ENCODE measurements at places on chromosomes 1 and 21. TPM values are rescaled to one million over a fixed set of nuclear protein-coding genes. Genes with fewer than 3 reads are reported as not detected.

The LAMC2 gene
- total RNA-seq: 2.3 TPM

The CNR2 gene
- total RNA-seq: not detected

The IRF6 gene
- 1.8 TPM for total RNA-seq

The ROR1 gene
- 9.7 TPM for total RNA-seq

The SLC25A24 gene
- total RNA-seq: 42.3 TPM

The DDR2 gene
- 271 TPM for total RNA-seq

The PLA2G2D gene
- not detected for total RNA-seq

The PROK1 gene
- total RNA-seq: not detected

The LRRC42 gene
- total RNA-seq: 35.3 TPM

The RPS6KA1 gene
- 1.0 TPM for total RNA-seq

The C1QB gene
- total RNA-seq: not detected

The BCL10 gene
- 19.5 TPM for total RNA-seq

The ARHGAP30 gene
- total RNA-seq: not detected

The RCC1 gene
- 55.4 TPM for total RNA-seq

The FAM177B gene
- total RNA-seq: not detected

The IGSF3 gene
- 0.33 TPM for total RNA-seq

The GBP1 gene
- total RNA-seq: 25.5 TPM

The OR6K3 gene
- not detected for total RNA-seq

The IL22RA1 gene
- total RNA-seq: 0.17 TPM

The TMEM240 gene
- 5.5 TPM for total RNA-seq

The CD5L gene
- not detected for total RNA-seq

The HHIPL2 gene
- total RNA-seq: 0.58 TPM

The GTF2B gene
- total RNA-seq: 30.6 TPM

The AMY2A gene
- not detected for total RNA-seq

The C1orf53 gene
- 2.2 TPM for total RNA-seq

The MNDA gene
- total RNA-seq: not detected

The LCE1B gene
- not detected for total RNA-seq

The CRYAA gene
- total RNA-seq: not detected

The PLEKHN1 gene
- 0.33 TPM for total RNA-seq

The TAS1R1 gene
- not detected for total RNA-seq

The KANK4 gene
- not detected for total RNA-seq

The PDE4B gene
- 13.7 TPM for total RNA-seq

The CFAP74 gene
- not detected for total RNA-seq

The MOB3C gene
- 17.5 TPM for total RNA-seq

The IQCC gene
- 2.0 TPM for total RNA-seq

The PRAMEF12 gene
- total RNA-seq: not detected

The ST6GALNAC3 gene
- 0.99 TPM for total RNA-seq

The PAQR7 gene
- total RNA-seq: 6.8 TPM

The GNG4 gene
- total RNA-seq: not detected

The AIRE gene
- under 0.01 TPM for total RNA-seq

The LORICRIN gene
- not detected for total RNA-seq

The RAB25 gene
- total RNA-seq: not detected

The SH3BGR gene
- total RNA-seq: 2.8 TPM

The LCE2A gene
- total RNA-seq: not detected

The EPHB2 gene
- 47.3 TPM for total RNA-seq

The S100A14 gene
- total RNA-seq: 0.33 TPM

The KCNE1 gene
- 0.29 TPM for total RNA-seq

The MR1 gene
- total RNA-seq: 27.6 TPM

The DNAH14 gene
- 14.7 TPM for total RNA-seq

The TFF1 gene
- total RNA-seq: not detected

Data from smooth muscle cell of trachea (primary cell).